ENCODE measurements at places on chromosomes 2 and 18.
A peak's percentile ranks its signal among the peaks of the same experiment; 100 is the strongest.

GRCh38 chr2:44005846-44006245 is 10.1 kb upstream of the LRPPRC start:
- DNase-seq: no peak

GRCh38 chr2:1731447-1731962 is 12.8 kb downstream of the PXDN start:
- no peak for DNase-seq

GRCh38 chr2:56630286-56630685 is 446.5 kb downstream of the CCDC85A start:
- no peak for DNase-seq

DNA sequence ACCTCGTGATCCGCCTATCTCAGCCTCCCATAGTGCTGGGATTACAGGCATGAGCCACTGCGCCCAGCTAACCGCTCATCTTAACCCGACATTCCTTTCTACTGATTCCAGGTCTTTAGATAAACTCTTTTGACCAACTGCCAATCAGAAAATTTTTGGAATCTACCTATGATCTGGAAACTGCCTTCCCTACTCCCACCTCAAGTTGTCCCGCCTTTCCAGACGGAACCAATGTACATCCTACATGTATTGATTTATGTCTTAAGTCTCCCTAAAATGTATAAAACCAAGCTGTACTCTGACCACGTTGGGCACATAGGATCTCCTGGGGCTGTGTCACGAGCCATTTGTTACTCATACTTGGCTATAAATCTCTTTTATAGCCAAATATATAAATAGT is 3.2 kb upstream of the NEU2 start:
- DNase-seq: no peak

DNA sequence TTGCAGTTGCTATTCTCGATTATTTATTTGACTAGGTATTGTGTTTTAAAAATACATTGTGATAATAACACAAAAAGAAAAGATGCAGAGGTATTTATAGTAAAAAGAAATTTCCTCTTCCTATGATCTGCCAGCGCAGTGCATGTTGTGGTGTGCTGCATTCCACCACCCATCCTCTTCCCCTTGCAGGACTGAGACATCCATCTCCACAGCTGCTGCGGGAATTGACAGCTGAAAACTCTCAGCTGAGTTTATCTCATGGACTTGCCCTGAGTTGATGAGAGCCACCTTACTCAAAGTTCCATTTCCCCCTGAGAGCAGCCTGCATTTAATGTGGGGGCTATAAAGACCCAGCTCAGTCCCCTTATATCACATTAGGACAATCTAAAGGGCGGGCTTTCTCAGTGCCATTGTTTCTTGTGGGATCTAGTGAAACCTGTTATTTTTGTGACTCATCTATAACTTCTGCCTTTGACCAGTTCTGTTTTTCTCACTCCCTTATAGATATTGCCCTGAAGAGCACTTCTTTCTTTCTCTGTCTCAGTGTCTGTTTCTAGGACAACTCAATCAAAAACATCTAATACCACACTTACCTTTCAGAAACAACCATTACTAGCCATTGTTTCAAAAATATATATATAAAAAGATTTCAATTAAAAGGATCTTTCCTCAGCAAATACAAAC is 698.5 kb downstream of the NR4A2 start:
- no peak for DNase-seq

DNA sequence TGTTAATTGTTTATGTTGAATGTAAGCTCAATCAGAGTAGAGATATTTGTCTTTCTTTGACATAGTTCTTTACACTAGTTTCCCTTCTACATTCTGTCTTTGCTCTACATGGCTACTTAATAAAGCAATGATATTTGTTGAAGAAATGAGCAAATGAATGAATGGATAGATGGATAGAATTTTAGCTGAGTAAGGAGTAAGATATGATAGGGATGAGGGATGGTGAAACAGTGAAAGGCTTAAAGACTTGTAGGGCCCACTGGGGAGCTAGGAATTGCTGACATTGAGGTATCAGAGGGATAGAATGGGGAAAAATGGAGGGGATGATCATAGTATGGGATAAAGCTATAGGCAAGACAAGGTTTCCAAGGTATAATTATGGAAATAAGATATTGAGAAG is 361.6 kb upstream of the SPHKAP start:
- no peak for DNase-seq

DNA sequence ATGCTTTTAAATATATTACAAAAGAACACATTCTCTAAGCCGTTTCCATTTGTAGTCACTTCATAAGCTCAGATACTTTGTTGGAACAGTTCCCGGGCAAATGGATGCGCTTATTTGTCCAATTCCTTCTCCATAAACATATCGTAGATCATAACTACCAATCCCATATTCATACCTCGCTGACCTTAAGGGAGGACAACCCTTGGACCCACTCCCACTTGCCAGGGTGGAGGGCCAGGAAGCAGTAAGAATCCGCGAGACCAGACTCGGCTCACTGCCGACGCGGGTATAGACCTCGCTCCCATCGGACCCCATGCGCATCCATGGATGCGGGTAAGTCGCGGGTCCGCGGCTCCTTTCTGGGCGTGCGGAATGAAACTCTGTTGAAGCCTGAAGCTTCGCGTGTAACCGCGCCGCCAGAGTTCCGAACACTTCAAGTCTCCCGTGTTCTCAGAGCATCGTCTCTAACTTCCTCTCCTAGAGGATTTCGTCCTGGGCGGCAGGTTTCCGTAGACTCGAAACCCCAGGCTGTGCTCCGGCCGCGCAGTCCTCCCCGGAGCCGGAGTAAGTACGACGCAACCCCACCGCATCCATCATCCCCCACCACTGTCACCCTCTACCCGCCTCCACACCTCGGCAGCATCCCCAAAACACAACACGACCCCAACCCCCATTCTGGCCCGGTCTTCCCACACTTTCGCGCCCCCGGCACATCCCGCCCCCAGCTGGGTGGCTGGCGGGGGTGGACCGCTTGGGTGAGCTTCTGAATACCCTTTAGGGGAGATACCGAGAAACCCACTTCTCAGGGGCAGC is 1.1 kb downstream of the DSC3 start:
- DNase-seq: no peak

DNA sequence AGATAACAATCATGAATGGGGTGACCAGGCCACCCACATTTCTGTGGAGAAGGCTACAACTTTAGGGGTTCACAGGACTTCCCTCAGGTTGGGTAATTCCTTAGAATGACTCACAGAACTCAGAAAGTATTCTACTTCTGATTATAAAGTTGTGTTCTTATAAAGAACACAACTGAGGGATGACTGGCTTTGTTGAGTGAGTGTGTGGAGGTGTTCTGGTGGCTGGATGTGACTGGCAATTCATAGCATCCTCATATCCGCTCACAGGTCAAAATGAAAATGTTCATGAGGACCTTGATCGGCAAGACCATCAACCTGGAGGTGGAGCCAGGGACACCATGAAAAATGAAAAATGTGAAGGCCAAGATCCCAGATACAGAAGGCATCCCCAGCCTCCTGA is 143.3 kb upstream of the CAB39 start:
- DNase-seq: no peak

DNA sequence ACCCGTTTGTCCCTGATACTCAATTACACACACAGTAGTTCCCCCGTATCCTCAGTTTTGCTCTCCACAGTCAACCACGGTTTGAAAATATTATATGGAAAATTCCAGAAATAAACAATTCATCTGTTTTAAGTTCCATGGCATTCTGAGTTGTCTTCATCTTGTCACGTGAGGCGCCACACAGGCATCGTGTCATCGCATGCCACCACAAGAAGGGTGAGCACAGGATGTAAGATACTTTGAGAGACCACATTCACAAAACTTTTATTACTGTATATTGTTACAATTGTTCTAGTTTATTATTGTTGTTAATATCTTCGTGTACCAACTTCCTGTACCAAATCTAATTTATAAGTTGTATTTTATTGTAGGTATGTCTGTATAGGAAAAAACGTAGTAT is 17.7 kb downstream of the ADNP2 start:
- no peak for DNase-seq

DNA sequence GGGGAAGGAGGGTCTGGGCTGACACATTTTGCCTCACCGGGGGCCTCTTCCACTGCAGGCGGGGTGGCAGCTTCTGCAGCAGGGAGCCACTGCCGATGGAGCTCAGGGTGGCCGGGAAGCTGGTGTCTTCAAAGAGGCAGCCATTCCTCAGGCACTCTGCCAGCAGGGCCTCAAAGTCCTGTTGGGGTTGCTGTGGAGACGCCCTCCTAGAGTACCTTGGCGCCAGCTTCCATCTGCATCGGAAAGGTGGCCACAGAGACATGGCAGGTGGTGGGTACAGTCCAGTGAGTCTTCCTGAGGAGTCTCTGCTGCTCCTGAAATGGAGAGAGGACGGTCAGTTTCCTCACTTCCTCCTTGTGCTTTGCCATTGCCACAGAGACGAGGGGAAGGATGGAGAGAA is 12.1 kb downstream of the CAPN14 start:
- DNase-seq: no peak

- DNase-seq: no peak
Observed at GRCh38 chr2:149258531-149258930, 71.9 kb upstream of the LYPD6 start.

GRCh38 chr2:201126308-201127151 is 10.6 kb downstream of the CFLAR start:
- DNase-seq: no peak

- no peak for DNase-seq
Observed at GRCh38 chr18:24894880-24895279, 434.4 kb downstream of the HRH4 start.

- no peak for DNase-seq
Observed at GRCh38 chr2:146295080-146295670, 1549.7 kb upstream of the ACVR2A start.

DNA sequence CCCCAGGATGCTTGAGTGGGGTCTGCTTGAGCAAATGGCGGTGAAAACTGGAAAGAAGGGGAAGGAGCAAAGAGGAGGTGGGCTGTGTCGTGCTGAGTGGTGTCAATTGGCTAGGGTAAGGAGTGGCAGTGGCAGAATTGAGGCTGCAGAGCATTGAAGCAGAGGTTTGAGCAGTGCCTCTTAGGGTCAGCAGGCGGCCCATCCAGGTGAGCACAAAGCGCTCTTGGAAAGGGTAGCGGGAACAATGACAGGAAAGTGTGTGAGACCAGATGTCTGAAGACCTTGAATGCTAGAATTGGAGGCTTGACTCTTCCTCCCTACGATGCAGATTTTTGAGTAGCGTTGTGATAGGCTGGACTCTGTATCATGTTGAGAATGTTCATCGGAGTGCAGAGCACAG is 39.3 kb upstream of the IL1R1 start:
- DNase-seq: no peak

- no peak for DNase-seq
Observed at GRCh38 chr2:105741174-105741573, 3.5 kb upstream of the NCK2 start.

GRCh38 chr18:44039216-44039615 is 641.5 kb upstream of the SETBP1 start:
- DNase-seq: no peak

DNA sequence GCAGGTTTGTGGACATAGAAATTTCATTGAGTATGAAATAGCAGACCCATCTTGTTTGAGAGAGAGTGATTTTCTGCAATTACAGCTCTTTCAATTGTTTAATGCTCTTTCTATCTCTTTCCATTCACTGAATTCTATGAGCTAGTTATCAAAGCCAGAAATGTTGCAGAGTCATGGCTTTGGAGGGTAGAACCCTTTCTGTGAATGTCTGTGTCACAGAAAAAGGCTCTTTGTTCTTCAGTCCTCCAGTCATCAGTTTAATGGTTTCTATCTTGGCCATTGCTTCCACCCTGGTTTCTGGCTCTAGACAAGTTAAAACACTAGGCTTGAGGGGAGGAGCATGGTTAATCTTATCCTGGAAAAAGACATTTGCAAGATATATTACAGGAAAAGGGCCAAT is 655.0 kb downstream of the STK39 start:
- DNase-seq: no peak

DNA sequence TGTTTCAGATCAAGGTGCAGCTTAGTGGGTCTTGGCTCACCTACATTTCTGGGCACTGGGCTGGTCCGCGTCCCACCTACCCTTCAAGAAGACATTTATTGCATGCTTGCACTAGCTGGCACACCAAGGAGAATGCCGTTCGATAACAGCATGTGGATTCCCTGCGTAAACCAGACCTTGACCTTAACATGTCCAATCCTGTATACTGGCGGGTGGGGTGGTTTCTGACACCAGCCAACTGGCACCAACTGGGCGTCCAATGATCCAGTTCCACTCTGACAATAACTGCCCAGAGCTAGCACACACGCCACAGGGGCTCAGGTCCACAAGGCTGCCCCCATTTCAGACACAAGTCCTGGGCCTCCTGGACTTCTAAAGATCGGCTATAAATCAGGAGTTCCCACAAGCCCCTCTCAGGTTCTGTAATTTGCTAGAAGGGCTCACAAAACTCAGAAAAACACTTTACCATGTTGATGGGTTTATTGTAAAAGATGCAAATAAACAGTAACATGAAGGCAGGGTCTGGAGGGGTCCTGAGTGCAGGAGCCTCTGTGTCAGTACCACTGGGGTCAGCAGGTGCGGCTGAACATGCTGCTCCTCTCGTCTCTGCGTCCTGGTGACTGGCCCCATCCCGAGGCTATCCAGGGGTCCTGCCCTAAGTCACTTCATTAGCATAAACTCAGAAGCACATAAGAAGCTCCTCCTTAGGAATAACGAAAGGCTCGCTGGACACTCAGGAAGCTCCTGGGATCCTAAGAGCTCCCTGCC is 161.8 kb downstream of the HDAC4 start:
- DNase-seq: no peak

DNA sequence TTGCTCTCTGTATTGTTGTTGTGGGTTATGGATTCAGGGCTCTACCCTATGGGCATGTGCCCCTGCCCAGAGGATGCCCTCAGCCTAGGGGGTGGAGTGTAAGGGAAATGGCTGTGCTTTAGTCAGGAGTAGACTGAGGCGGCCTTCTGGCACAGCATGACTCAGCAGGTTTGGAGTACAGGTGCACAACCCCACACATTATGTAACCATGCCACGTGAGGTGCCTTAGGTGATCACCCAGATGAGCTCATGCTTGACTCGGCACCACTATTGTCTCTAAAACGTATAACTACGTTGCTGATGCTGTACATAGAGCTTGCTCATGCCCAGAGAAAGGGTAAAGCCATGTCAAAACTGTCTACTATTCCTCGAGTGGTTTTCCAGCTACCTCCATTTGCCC is 48.3 kb upstream of the ZC3H15 start:
- no peak for DNase-seq

GRCh38 chr2:230583581-230583980 is 129.1 kb upstream of the CAB39 start:
- DNase-seq: no peak

DNA sequence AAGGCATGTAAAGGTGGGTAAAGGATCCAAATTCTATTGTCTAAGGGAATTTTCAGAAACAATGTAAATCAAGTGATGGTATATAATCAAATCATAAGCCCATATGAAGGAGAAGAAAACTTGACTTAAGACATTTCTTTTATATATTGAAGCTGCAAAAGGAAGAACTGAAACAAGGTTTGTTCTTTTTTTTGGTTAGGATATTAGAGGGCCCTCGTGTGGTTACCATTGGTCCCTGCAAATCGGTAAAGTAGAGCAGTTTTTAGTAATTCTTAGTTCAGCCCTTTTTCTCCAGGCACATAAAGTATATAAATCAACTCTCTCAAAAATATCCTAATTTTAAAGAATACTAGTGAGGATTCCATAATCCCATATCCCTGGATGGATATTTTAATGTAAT is 105.6 kb upstream of the STK17B start:
- DNase-seq: peak; percentile 55
